ENCODE measurements at places on chromosomes 3 and 15.

DNA sequence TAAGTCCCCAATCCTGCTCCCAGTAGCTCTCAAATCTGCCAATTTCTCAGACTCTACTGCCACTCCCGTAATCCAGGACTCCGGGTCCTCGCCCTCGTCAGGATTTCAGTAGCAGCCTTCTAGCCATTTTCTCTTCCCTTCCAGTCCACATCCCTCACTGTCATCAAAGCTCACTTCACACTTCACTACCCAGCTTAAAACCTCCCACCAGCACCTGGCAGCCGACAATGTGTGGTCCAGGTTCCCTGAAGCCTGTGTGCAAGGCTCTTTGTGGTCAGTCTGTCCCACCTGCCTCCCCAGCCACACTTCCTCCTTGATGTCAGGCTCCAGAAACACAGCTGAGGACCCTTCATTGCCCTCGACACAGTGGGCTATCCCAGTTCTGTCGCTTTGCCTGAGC, 304.5 kb upstream of the ROPN1 start:
- DNase-seq: no peak

DNA sequence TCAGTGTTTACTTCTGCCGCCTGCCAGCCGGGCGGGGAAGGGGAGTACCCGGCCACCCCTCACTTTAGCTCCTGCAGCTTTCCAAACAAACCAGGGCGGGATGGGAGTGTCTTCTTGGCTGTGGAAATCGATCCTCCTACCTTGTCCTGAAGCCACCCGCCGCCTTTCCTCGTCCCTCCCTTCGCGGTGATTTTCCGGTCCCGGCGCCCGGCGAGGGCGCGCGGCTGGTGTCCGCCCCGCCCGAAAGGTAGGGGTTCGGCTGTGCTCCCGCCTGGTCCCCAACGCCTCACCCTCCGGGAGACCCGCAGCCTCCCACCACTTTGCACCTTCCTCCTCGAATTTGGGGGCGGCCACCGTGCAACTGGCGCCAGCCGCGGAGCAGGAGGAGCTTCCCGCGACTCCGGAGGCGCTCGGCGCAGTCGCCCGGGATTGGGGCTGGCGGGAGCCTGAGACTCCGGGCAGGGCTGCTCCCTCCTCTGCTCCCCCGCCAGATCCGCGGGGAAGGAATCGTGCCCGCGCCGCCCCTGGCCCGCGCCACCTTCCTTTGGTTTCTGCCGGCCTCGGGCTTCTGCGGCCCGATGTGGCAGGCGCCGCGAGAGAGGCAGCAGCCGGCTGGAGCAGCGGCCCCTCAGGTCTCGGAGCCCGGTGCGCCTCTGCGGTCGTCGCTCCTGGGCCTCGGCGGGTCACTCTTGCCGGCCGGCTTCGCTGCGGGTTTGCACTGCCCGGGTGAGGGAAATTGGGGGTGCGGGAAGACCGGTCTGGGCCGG, 30.7 kb upstream of the ST3GAL6 start:
- DNase-seq: no peak

DNA sequence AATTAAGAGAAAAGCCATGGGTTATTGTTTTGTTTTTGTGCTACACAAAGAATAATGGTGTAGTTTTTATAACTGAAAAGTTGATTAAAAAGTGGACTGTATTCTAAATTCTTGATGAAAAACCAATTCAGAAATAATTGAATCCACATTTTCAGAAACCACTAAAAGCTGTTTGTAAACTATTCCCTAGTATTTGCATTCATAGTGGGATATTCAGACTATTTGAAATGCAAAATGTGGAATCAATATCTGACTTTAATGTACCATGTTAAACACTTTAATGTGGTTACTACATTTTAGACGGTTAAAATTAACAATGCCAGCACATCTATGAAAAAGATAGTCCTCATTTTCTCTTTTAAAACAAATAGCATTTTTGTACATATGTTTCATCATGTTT, 104.6 kb downstream of the ZIC4 start:
- DNase-seq: no peak

DNA sequence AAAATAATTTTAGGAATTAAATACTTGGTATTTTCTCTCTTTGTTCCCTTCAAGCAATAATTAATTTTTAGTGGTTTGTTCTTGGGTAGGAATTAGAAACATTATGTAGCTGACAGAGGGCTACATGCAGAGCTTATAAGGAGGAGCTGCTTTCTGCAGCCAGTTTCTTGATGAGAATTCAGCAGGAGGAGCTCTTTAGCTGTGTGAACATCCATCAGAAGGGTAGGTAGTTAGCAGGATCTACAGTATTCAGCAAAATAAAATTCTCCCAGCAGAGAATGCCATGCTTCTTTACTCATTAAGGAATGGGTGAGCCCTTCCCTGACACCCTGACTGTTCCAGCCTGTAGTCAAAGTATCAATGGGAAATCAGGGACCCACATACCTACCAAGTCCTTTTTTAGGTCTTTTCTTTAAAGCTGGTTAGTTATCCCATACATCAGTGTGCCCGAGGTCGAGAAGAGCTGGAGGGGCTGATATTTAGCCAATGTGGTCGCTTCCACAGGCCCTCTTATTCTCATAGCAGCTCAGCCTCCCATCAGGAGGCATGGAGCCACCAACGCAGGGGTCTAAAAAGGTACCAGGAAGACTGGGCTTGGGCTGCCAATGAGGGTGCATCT, 54.0 kb downstream of the KCNAB1 start:
- no peak for DNase-seq

DNA sequence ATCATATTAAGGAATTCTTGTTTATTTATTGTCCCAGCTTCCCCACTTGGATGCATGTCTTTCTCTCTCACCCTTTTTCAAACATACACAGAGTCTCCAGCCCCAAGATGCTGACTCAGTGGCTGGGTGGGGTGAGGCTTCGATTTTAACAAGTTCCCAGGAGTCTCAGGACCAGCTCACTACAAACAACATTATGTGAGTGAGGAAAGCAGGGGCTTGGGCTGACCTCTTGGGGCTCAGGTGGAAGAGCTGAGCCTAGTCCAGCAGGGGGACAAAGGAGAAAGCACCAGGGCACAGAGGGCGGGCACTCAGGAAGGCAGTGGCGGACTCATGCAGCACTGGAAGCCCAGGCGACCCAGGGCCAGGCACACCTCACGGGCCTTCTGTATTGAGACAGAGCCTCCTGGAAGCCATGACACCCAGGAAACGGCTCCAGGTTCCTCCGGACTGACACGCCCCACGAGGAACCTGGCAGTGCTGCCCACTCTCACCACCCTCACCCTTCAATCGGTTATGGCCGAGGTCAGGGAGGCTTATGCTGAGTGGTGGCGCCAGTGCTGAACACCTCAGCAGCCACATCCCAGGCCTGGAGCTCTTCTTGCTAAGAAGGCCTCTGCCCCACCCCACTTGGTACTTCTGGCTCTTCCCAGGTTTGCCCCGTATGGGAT, 97.4 kb downstream of the LRIG1 start:
- DNase-seq: no peak

GRCh38 chr15:65787260-65787659, 4.8 kb downstream of the DENND4A start:
- no peak for DNase-seq

GRCh38 chr15:69056365-69056764, 41.9 kb downstream of the NOX5 start:
- DNase-seq: no peak

GRCh38 chr3:152375546-152375945, 106.8 kb downstream of the MBNL1 start:
- DNase-seq: no peak

DNA sequence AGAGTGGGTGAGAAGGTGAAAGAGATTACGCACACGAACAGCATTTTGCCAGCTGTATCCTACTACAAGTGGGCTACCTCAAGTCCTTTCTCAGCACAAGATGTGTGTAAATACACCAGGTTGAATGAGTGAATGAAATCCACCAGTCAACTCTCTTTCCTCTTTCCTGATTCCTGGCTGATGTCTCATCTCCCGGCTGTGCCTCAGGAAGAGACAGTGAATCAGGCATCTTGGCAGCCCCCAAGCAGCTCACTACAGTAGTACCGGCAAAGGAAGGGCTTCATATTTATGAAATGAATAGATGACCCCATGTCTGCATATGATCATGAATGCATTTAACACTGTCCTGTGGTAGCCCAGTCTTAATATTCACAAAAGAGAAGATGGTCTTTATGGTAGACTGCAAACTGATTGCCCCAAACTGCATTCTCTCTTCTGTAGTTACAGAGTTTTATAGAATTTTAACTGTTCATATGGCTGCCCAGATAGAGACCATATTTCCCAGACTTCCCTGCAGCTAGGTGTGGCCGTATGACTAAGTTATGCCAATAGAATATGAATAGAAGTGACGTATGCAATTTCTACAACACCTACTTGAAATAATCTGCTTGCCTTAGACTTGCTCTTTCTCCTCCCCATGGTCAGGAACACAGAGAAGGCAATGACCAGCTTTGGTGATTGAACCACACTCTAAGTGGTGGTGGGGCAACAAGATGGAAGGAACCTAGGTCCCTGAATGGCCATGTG, 22.7 kb downstream of the MGLL start:
- DNase-seq: no peak

DNA sequence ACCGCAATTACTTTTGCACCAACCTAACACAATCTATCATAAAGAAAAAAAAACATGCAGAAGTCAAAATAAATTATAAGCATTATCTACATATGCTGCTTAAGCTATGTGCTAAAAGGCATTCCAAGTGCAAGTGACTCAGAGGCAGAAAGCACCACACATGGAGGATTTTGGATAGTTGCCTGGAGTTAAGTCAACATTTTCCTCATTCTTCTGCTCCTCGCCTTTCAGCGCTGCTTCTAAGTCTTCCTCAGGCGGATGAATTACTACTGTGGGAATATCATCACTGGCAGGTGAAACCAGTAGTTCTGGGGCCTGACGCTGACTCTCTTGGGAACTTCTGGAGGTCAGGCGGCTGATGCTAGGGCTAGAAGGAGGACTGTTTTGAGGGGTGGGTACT, 53.1 kb downstream of the SLC4A7 start:
- DNase-seq: no peak

GRCh38 chr3:139225548-139225947, 118.3 kb upstream of the MRPS22 start:
- DNase-seq: no peak

- no peak for DNase-seq
Measured at GRCh38 chr3:171850320-171850959, 7.3 kb downstream of the TMEM212 start.

- no peak for DNase-seq
Measured at GRCh38 chr3:73601011-73601410, 23.7 kb downstream of the PDZRN3 start.

GRCh38 chr3:14588425-14589112, 48.4 kb upstream of the GRIP2 start:
- DNase-seq: no peak

GRCh38 chr15:70559265-70560239, 203.8 kb downstream of the UACA start:
- DNase-seq: peak; percentile 31

- DNase-seq: no peak
Measured at GRCh38 chr15:39684233-39684632, 98.4 kb downstream of the FSIP1 start.

GRCh38 chr15:54119051-54119450, 140.8 kb downstream of the UNC13C start:
- DNase-seq: no peak

GRCh38 chr3:124895756-124896155, 8.6 kb upstream of the ITGB5 start:
- no peak for DNase-seq

- no peak for DNase-seq
Measured at GRCh38 chr15:78353093-78353492, 12.9 kb downstream of the CRABP1 start.

DNA sequence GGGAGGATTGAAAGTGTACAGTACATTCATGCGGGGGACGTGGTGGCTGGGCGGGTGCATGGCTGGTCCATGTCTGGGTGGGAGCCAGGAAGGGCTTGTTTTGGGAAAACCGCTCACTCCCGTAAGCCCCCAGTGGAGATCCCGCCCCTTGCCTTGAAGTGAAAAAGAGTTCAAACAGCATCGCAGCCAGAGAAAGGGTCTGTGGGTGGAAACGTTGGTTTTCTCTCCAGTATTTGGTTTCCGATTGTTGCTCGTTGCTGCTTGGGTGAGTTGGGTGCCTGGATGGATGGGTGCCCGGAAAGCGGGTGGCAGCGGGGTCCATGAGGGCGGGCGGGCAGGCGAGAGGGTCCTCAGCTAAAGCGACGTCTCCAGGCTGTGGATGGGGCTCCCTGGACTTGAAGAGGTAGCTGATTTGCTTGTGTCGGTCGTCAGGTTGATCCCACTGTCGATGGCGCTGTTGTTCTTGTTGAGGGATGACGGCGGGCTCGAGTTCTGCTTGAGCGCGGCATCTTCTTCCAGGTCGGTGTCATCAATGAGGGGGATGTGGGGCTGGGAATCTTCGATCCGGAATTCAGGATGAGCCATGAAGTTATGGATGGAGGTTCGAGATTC, 7.7 kb upstream of the SEC13 start:
- no peak for DNase-seq

GRCh38 chr3:111081008-111081545, 9.5 kb downstream of the NECTIN3 start:
- DNase-seq: no peak

DNA sequence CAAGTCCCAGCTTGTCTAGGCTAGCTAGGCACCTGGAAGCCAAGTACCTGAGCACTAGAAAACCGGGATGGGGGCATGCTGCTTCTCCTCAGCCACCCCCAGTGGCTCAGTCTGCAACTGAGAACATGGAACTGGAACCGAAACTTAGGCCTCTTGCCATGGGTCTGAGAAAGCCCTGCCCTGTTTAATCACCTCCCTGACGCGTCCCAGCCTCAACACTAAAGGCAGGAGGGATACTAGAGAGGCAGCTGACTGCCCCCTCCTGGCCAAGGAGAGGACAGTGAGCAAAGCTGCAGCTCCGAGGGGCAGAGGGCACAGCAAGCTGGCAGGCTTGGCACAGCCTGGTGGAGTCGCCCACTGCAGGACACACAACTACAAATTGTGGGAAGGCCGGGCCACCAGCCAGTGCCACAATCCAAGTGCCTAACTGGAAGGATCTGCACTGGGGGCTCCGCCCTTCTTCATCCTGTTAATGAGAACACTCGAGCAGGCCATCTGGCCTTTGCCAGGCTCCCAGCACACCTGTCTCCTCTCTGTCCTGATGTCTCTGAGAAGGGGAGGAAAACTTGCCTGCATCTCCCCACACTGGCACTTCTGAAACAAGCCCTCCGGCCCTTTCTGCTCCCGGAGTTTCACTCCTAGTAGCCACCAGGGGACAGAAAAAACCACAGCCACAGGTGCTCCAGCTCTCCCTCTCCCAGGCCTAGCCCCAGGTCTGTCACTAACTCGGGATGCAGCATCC, 53.7 kb downstream of the BDH1 start:
- DNase-seq: no peak

GRCh38 chr3:2372306-2372705, 273.6 kb downstream of the CNTN4 start:
- no peak for DNase-seq

- no peak for DNase-seq
Measured at GRCh38 chr15:33135355-33135781, 59.1 kb downstream of the FMN1 start.

Data from central memory CD8-positive, alpha-beta T cell (primary cell).